ENCODE measurements at places on chromosomes 13 and 19.

DNA sequence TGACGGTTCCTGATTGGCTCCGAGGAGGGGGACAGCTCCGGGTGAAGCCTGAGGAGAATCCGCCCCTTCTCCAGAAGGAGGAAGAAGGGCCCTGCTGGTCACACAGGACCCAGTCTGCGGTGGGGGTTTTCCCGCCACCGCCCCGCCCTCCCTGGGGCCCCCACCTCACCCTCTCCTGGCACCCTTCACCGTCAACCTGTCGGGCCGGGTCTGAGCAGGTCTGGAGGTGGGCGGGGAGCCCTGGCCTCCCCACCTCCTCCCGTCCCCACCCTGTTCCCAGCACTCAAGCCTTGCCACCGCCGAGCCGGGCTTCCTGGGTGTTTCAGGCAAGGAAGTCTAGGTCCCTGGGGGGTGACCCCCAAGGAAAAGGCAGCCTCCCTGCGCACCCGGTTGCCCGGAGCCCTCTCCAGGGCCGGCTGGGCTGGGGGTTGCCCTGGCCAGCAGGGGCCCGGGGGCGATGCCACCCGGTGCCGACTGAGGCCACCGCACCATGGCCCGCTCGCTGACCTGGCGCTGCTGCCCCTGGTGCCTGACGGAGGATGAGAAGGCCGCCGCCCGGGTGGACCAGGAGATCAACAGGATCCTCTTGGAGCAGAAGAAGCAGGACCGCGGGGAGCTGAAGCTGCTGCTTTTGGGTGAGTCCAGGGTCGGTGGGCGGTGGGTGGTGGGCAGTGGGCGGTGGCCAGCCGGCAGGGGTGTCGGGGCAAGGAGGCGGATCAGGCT is at the start of gene GNA15:
Gene GNA15, plus strand, starts transcription at position 73 of the 723 bp plus-strand sequence. Its CDS starts 418 bp downstream, at position 491.
- DNase-seq = no peak

DNA sequence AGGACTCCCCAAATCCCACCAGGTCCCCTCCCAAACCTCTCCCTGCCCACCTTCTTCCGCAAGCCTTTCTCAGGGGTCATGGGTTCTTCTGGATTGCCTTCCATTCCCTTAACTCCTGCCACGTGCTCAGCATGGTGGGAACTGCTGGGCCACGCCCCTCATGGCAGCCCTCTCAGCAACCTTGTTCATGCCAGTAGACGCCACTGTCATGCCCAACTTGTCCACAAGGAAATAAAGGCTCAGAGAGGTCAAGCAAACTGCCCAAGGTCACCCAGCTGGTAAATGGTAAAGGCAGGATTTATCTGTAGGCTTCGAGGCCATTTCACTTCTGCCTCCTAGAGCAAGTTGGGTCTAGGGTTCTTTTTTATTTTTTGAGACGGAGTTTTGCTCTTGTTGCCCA is 10.9 kb downstream of the PRAM1 start:
- DNase-seq = no peak

- DNase-seq = no peak
Measured at GRCh38 chr19:54451331-54451871, 2.4 kb downstream of the LENG8 start.

- no peak for DNase-seq
Measured at GRCh38 chr19:16569609-16570320, 2.5 kb downstream of the SLC35E1 start.

DNA sequence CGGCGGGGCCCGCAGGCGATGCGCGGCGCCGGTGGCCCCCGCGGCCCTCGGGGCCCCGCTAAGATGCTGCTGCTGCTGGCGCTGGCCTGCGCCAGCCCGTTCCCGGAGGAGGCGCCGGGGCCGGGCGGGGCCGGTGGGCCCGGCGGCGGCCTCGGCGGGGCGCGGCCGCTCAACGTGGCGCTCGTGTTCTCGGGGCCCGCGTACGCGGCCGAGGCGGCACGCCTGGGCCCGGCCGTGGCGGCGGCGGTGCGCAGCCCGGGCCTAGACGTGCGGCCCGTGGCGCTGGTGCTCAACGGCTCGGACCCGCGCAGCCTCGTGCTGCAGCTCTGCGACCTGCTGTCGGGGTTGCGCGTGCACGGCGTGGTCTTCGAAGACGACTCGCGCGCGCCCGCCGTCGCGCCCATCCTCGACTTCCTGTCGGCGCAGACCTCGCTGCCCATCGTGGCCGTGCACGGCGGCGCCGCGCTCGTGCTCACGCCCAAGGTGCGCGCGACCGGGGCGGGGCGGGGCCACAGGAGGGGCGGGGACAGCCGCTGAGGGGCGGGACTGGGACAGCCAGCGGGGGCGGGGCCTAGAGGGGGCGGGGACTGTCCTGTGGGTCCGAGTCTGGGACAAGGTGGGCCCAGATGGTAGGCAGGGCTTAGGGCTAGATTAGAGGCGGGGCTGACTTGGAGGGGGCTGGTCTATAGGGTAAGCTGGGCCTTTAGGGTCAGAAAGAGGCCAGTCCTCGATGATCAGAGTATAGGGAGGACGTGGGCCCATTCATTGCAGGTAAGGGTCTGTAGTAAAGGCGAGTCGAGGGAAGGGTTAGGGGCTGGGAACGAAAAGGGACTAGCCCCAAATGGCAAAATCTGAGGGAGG is 5.1 kb downstream of the GRIN2D start:
- peak; percentile 88 for DNase-seq

DNA sequence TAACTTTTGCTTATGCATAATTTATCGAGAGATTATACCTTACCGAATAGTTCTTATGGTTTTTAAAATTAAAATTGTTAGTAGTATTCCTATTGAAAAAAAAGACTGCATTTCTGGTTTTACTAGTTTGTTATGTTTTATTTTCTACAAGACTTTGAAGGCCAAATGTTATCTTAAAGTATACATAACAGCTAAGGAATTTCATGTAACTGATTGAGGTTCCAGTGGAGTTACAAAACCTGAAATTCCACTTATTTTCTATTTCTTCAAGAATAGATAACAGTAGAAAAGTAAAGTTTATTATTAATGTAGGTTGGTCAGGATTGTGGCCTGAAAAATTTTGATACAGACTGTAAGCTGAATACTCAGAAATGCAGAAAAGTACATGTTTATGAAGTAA is 1216.0 kb upstream of the PCDH20 start:
- no peak for DNase-seq

- DNase-seq = no peak
Measured at GRCh38 chr13:33438918-33439317, 153.4 kb upstream of the STARD13 start.

- no peak for DNase-seq
Measured at GRCh38 chr13:98651744-98652143, 74.8 kb upstream of the STK24 start.

GRCh38 chr19:29660835-29661234 is 4.4 kb upstream of the PLEKHF1 start:
- DNase-seq = no peak

- peak; percentile 67 for DNase-seq
Measured at GRCh38 chr13:51222686-51223559, 725 bp downstream of the FAM124A start.

GRCh38 chr19:45866400-45867176 is 2.5 kb downstream of the FOXA3 start:
- DNase-seq = no peak

GRCh38 chr13:99297331-99297730 is 9.9 kb downstream of the GPR183 start:
- no peak for DNase-seq

DNA sequence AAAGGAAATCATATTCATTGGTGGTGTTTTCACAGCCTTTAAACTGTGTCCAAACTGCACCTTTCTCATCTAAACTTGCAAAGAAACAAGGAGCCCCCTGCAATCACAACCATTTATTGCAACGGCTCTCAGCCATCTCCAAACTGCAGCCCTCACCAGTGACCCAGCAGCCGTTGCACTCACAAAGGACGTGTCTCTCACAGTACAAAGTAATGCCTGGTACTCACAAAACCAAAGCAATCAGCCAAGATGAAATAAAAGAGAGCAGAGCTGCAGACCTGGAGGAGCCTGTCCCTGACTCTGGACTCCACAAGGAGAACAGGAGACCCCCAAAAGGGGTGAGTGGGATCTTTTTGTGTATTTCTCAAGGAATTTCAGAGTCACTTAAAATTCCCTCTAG is 20.2 kb upstream of the CEACAM21 start:
- no peak for DNase-seq

- DNase-seq = no peak
Measured at GRCh38 chr13:32200741-32201140, 114.4 kb downstream of the ZAR1L start.

GRCh38 chr13:91145571-91146205 is 201.8 kb upstream of the MIR17HG start:
- DNase-seq = no peak

- peak; percentile 78 for DNase-seq
Measured at GRCh38 chr13:42048342-42048683, at the start of gene DGKH. Gene DGKH, plus strand, starts transcription at chr13:42048648. Its CDS starts 126 bp downstream, at chr13:42048774.

DNA sequence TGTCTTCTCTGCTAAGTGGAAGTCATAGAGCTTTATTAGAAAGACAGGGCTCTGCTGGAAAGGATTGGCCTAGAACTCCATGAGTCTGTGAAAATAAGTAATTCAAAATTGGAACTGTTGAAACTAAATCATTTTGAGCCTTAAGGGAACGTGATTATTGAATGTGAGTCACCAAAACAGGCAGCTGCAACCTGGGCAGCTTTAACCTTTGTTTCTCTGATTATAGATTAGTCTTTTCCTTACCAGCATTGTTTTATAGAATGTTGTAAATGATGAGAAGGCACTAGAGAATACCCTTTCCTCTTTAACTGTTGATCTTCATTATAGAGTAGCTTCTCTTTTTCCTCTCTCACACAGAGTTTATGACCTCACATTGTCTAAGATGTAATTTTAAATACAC is 638.8 kb upstream of the SLITRK6 start:
- DNase-seq = no peak

- peak; percentile 93 for DNase-seq
Measured at GRCh38 chr19:48997972-48998371, 4.3 kb downstream of the RUVBL2 start.

GRCh38 chr13:43445668-43446067 is 341.1 kb downstream of the ENOX1 start:
- DNase-seq = no peak

DNA sequence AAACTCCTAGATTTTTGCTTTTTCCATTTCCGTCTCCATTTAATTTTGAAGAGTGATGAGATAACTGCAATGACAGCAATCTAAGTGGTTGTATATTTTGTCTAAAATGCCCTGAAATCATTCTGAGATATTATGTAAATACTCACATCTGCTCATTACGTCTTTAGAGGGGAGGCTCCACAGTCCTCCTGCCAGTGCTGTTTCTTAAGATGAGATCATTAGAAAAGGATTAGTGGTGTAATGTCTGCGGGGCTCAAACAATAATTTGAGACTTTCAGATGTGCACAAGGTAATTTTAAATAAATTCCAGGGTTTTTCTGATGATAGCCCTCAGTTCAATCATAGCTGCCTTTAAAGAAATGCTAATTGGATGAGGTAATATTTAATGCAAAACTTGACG is 437.9 kb downstream of the FOXO1 start:
- DNase-seq = no peak

GRCh38 chr19:55101261-55101660 is 16.2 kb downstream of the PPP1R12C start:
- DNase-seq = no peak

DNA sequence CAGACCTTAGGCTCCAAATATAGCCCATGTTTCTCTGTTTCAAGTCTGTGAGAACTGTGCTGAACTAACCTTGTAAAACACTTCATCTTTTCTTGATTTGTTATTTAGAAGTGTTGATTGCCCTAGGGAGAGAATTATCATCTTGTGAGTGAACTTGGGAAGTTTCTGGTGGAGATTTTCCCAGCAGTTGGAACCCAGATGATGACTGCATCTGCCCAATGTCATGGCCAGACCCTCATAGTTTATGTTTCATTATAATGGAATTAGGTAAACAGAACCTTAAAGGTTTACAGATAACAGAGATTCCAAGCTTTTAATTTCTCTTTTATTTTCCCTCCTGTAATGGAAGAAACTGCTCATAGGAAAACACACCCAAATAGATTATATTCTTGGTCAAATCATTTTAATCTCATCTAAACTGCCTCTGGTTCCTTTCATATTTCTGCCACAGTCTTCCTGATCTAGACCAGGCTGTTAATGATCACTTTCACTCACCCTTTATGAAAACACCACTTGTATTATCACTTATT is 569.1 kb downstream of the KCTD12 start:
- no peak for DNase-seq

DNA sequence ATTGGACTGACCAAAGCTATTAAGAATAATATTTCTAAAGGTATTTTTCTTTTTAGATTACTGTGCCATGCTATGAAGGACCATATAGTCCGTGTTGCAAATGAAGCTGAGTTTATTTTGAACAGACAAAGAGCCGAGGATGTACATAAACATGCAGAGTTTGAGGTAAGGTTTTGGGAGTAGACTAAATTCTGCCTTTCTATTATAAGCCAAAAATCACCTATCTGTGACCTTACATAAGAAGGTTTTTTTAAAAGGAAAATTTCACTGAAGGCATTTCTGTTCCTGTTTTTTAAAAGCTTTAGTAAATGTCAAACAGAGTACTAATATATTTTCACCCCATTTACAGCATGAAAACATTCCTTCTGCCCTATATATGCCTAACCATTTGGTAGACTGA is 127.4 kb downstream of the MAB21L1 start:
- no peak for DNase-seq

- no peak for DNase-seq
Measured at GRCh38 chr13:35848336-35849255, 282.6 kb downstream of the DCLK1 start.

DNA sequence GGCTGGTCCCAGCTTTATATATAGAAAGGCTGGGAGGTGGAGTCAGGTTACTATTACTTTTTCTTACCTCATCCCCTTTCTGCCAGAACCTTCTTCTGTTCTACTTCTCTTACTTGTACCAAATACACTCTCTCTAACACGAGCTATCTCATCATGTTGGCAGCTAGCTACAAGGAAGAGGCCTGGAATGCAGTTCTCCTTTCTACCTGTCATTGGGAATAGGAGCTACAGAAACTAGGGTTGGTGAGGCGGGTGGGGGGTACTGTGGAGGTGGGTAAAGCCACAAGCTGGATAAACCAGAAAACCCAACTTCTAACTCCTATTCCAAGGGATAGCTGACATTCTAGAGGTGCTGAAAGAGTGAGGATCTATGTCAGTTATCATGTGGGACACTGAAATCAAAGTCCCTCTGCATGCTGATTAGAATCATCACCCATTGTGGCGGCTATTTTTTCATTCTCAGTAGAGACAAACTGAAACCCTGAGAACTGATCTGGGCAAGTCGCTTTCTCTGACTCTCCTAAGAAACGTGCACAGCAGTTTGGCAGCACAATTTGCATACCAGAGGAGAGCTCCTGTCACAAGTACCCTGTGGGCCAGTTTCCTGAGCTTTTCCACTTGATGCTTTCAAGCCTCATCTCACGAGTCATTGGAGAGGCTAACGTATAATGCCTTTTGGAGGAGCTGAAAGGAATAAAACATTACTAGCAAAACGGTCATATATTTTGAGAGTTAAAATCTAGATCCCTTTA is 358.1 kb downstream of the ENOX1 start:
- no peak for DNase-seq

Data from H1 (cell line).